ENCODE measurements at places on chromosomes 3 and 15. TPM values are rescaled to one million over a fixed set of nuclear protein-coding genes. Genes with fewer than 3 reads are reported as not detected.
A peak's percentile ranks its signal among the peaks of the same experiment; 100 is the strongest.

DCLK3 gene
- total RNA-seq, result not detected

ANKDD1A gene
- 5.9 TPM for total RNA-seq

CLEC3B gene
- total RNA-seq, result 1.5 TPM

TMC3 gene
- total RNA-seq, result not detected

NR1I2 gene
- total RNA-seq, result 0.49 TPM

FHIT gene
- total RNA-seq, result 58.7 TPM

PROS1 gene
- not detected for total RNA-seq

- no peak overlapping the region for H3K4me3 ChIP-seq
- H3K27me3 ChIP-seq, result no peaks in the 10 kb centered on the region
- H3K27ac ChIP-seq, result no peak overlapping the region
Measured at GRCh38 chr3:53729618-53730017, 116.6 kb downstream of the CHDH start.

DNA sequence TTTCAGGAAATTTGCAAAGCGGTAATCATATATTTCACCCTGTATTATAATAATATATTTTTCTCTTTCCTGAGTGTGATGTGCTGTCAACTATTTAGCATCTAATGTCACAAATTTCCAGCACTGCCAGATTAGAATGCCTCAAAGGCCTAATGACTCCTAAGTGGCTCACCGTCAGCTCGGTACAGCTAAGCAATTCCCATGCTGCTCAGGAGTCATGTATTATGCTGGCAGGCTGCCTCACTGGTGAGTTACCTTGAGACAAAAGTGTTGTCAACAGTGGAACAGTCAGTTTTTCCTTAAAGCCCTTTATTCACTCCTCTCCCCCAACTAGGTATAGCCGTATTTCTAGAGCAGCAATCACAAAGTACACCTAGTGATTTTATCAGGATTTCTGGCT is 83.6 kb downstream of the NSUN3 start:
- no peaks in the 10 kb centered on the region for H3K27me3 ChIP-seq
- H3K4me1 ChIP-seq, result no peaks in the 10 kb centered on the region
- DNase-seq, result no peak
- H3K36me3 ChIP-seq, result no peaks in the 10 kb centered on the region
- H3K4me3 ChIP-seq, result no peak overlapping the region

- H3K4me3 ChIP-seq, result no peak overlapping the region
- DNase-seq, result no peak
- no peaks in the 10 kb centered on the region for H3K36me3 ChIP-seq
- H3K27me3 ChIP-seq, result no peaks in the 10 kb centered on the region
Measured at GRCh38 chr3:88318067-88318466, 168.3 kb downstream of the C3orf38 start.

- DNase-seq, result no peak
- no peaks in the 10 kb centered on the region for H3K36me3 ChIP-seq
- H3K27me3 ChIP-seq, result no peaks in the 10 kb centered on the region
- H3K4me3 ChIP-seq, result no peak overlapping the region
- no peak overlapping the region for H3K27ac ChIP-seq
- H3K4me1 ChIP-seq, result no peaks in the 10 kb centered on the region
Measured at GRCh38 chr3:19202303-19202702, 54.0 kb downstream of the KCNH8 start.

DNA sequence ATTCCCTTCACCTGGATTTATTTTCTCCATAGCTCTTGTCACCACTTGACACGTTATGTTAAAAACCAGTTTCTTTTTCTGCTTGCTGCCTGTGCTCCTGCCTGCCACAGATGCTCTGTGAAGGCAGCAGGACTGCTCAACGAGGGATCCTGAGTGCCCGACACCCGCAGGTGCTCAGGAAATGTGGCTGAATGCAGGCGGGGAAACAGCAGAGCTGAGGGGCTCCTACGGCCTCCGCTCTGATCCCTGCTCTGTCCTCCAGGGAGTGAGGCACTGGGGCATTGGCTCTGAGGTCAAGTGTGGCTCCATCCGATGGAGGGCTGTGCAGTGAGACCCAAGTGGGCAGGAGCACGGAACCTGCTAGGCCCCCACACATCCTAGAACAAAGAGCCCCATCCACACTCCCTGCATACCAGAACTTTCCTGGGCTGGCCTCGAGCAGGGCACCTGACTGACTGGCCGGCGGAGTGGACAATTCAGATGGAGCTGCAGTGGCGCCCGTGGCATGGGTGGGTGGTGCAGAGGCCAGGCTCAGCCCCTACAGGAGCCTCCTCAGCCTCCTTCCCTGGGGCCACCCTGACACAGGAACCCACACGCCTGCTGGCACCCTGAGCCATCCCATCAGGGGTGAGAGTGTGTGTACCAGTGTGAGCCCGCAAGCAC is 27.9 kb downstream of the IQSEC1 start:
- no peaks in the 10 kb centered on the region for H3K4me1 ChIP-seq
- H3K4me3 ChIP-seq, result no peak overlapping the region
- no peak overlapping the region for H3K27ac ChIP-seq
- H3K36me3 ChIP-seq, result no peaks in the 10 kb centered on the region
- DNase-seq, result no peak
- H3K27me3 ChIP-seq, result no peaks in the 10 kb centered on the region

- no peaks in the 10 kb centered on the region for H3K4me1 ChIP-seq
- no peak overlapping the region for H3K4me3 ChIP-seq
- no peak overlapping the region for H3K27ac ChIP-seq
- H3K27me3 ChIP-seq, result no peaks in the 10 kb centered on the region
- no peak for DNase-seq
Measured at GRCh38 chr3:40718209-40718608, 193.4 kb downstream of the ZNF621 start.

DNA sequence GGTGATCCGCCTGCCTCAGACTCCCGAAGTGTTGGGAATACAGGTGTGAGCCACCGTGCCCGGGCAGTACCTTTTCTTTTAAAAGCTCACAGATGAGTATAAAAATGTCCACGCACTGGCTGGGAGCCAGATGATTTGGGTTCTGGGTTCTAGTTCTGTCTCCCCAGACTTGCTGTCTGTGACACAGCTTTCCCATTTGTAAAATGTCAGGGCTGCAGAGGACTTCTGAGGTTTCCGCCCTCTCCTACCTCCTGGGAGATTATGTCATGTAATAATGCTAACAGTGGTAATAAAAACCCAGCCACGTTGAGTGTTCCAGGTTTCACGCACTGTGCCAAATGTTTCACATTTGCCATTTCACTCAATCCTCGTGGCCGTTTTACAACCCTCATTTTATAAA is 1.3 kb upstream of the PPP4R2 start:
- no peak overlapping the region for H3K27ac ChIP-seq
- DNase-seq, result no peak
- peaks cover 35% of the 10 kb centered on the region for H3K4me1 ChIP-seq
- H3K4me3 ChIP-seq, result no peak overlapping the region

DNA sequence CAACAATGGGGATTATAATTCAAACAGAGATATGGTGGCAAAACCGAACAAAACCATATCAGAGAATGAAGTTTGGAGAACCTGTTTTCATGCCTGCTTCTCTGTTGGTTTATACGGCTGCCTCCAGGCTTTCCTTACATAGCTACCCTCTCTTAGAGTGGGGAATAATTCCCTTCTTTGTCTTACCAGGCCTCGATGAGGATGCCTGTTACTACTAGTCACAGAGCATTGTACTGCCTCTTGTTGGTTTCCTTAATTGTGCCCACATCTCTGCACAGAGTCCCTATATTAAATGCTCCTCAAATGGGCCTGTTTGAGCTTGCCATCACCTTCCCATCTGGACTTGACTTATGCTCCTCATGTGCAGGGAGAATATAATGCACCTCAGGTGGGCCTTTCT is 92.9 kb downstream of the NCEH1 start:
- no peak overlapping the region for H3K4me3 ChIP-seq
- DNase-seq, result no peak
- peaks cover 18% of the 10 kb centered on the region for H3K4me1 ChIP-seq
- no peak overlapping the region for H3K27ac ChIP-seq
- no peaks in the 10 kb centered on the region for H3K36me3 ChIP-seq
- no peaks in the 10 kb centered on the region for H3K27me3 ChIP-seq

DNA sequence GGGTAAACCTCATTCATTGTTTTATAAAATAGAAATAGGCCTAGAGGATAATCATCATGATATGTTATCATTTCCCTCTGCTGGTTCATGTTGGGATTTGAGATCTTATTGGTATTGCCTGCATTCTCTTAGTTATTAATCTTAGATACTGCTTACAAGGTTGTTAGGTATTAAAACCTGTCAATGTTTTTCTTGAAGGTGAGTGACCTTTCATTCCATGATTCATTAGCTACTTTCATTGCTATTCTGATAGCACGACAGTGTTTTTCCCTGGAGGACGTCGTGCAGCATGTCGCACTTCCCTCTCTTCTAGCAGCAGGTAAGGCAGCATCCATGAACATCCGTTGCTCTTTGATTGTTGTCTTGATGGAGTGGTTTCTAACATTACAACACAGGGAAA is 17.1 kb downstream of the P2RY12 start:
- H3K27me3 ChIP-seq, result no peaks in the 10 kb centered on the region
- H3K36me3 ChIP-seq, result no peaks in the 10 kb centered on the region

DNA sequence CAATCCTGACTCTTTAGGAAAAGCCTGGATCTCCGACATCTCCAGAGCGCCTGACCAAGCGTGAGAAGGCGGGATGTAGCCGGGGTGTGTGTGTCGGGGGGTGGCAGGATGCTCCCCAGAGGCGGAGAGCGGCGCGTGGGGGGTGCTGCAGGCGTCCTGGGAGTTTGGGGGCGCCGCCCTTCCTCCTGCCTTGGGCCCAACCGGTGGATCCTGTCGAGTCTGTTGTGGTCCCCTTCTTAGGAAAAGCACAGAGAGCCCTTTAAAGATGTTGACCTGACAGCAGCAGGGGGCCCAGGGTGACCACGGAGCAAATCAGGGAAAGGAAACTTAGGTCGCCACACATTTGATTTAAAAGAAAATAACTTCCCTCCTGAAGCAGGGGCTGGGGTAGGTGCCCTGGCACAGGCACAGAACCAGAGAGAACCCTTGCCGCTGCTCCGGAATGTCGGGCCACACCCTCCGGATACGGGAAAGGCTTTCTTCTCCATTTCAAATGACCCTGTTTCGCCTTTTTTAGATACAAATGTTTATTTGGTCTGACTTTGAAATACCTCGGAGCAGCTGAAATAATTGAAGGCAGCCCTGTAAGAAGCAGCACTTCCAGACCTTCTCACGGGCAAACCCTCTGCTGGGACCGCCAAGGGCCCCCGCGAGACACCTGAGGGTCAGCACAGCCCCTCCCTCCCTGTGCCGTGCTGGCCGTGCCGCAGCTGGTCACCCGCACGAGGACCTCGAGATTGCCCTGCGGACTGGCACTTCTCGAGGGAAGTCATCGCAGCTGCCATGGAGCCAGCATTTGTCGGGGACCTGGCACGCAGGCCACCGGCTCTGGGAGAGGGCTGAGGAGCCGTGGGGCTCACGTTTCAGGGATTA is 102.9 kb upstream of the KLF13 start:
- no peak overlapping the region for H3K27ac ChIP-seq
- H3K36me3 ChIP-seq, result no peaks in the 10 kb centered on the region
- no peak for DNase-seq
- H3K4me1 ChIP-seq, result peaks cover 12% of the 10 kb centered on the region
- H3K4me3 ChIP-seq, result no peak overlapping the region

GRCh38 chr3:141845407-141846049 is 30.9 kb upstream of the ATP1B3 start:
- no peak overlapping the region for H3K27ac ChIP-seq
- H3K36me3 ChIP-seq, result no peaks in the 10 kb centered on the region
- peak; percentile 10 for DNase-seq
- H3K27me3 ChIP-seq, result no peaks in the 10 kb centered on the region
- no peak overlapping the region for H3K4me3 ChIP-seq

DNA sequence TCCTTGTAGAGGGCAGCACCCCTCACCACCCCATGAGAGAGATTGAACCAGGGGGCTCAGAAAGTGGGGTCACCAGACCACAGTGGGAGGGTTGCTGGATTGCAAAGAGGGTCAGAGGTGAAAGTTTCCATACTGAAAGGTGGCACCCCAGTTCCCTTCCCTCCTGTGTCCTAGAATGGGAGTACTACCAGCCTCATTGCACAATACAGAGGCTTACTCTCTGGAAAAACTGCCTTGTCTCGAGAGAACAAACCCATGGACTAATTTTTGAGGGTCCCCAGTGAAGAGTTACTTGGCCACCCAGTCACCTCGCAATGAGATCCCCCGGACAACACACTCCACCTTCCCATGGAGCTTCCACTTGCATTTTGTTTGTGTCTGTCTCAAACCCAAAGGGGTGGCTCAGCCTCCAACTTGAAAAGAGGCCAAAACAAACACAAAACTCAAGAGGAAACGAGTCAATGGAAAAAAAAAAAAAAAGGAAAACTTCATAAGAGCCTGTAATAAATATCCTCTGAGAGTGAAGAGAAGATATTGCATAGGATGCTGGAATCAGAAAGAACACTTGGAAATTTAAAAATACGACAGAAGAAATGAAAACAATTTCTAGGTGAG is 18.6 kb downstream of the MESP2 start:
- no peaks in the 10 kb centered on the region for H3K4me1 ChIP-seq
- no peak for DNase-seq
- H3K27me3 ChIP-seq, result no peaks in the 10 kb centered on the region
- H3K27ac ChIP-seq, result no peak overlapping the region
- no peaks in the 10 kb centered on the region for H3K36me3 ChIP-seq

All from CD4-positive, alpha-beta memory T cell (primary cell).